ENCODE measurements at places on chromosomes 5 and 9.

- DNase-seq, result no peak
Measured at GRCh38 chr5:50740832-50741231, 74.4 kb downstream of the PARP8 start.

DNA sequence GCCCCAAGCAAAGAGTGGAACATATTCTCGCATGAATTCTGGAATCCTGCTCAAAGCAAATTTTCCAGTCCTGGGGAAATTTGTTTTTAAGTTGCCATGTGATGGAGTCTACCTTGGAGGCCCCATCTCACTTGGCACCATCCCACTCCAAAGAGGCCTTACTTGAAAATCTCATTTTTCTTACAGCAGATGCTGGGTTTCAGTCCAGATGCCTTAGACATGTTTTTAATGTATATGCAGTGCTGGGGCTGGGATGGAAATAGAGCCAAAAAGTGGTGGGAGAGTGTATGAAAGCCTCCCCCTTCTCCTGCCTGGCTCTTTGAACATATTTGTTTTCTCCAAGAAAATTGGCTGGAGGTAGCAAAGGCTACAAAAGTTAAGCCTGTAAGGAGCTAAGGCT lies 493.7 kb downstream of the ENC1 start:
- no peak for DNase-seq

- no peak for DNase-seq
Measured at GRCh38 chr9:15373881-15374280, 48.8 kb upstream of the SNAPC3 start.

GRCh38 chr5:145408048-145408341 lies 427.1 kb downstream of the PRELID2 start:
- no peak for DNase-seq

- no peak for DNase-seq
Measured at GRCh38 chr5:143141652-143142051, 261.8 kb downstream of the NR3C1 start.

- no peak for DNase-seq
Measured at GRCh38 chr5:16521521-16522483, 56.2 kb upstream of the ZNF622 start.

DNA sequence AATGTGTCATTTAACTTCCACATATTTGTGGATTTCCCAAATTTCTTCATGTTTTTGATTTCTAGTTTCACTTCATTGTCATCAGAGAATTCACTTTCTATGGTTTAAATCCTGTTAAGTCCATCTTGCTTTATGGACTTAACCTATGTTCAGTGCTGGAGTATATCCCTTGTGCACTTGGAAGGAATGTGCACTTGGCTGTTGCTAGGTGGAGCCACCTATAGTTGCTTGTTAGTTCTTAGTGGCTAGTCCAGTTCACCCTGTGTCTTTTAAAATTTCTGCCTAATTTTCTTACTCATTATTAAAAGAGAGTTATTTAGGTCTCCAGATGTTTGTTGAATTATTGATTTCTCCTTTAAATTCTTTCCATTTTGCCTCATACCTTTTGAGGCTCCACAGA lies 1472.5 kb upstream of the CDH6 start:
- no peak for DNase-seq

DNA sequence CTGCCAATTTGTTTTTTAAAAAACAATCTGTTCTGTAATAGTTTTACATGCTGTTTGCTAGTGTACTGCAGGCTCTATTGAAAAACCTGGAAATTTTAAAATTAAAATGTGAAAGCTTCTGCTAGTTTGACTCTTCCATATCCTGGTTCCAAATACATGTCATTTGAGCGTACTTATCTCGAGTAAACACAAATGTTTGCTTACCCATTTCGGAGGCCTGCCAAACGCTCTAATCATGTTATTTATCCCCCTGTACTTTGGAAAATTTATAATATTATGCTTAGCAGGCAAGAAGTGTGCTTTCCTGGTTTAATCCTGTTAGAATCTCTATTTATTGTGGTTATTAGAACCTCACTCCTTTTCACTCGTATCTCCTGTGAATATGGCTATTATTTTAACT lies 476.8 kb upstream of the CYLC2 start:
- DNase-seq, result no peak

DNA sequence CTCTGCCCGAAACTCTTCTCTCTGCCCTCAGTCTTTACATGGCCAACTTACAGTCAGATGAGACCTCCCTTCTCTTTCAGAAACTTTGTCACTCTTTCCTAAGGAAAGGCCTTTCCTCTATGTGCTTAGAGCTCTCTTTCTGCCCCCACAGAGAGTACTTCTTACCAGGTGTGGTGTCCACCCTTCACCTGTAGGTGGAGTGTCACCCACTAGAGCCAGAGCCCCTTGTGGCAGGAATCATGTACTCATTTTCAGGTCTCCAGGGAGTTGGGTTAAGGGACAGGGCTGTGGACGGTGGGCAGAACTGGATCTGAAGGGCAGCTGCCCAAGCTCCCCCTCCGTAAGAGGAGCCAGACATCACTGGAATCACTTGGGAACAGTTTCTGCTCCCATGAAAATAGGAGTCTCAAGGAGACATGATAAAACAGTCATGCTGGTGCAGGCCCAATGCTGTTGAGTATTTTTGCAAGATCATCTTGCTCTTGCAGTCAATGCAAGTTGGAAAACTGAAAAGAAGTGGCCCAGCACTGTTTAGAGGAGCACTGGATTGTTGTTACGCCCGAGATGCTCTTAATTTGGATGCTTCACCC lies 436.7 kb downstream of the ZSWIM6 start:
- DNase-seq, result no peak

DNA sequence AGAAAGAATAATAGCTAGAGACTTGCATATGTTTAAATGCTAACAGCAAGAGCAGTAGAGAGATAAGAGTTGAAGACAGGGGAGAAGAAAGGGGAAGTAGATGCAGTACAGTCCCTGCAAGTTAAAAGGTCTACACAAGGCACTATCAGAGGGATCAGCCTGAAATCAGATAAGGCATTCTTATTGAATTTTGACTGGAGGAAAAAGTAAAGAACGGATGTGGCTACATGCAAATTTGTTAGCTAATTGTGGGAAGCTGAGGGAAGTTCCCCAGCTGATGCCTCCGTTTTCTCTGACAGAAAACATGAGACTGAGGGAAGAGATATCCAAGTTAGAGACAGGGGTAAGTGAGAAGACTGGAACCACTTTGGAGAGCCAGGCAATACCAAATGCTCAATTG lies 12.9 kb upstream of the RHOBTB3 start:
- DNase-seq, result no peak

GRCh38 chr9:97747201-97747965 lies 50.2 kb upstream of the XPA start:
- no peak for DNase-seq

GRCh38 chr5:59207401-59207800 lies 624.5 kb downstream of the RAB3C start:
- DNase-seq, result no peak

- DNase-seq, result no peak
Measured at GRCh38 chr5:168612123-168612522, 33.0 kb upstream of the PANK3 start.

GRCh38 chr5:142823126-142823525 lies 52.9 kb downstream of the ARHGAP26 start:
- DNase-seq, result no peak

GRCh38 chr5:92927291-92927778 lies 653.7 kb downstream of the NR2F1-AS1 start:
- DNase-seq, result no peak

DNA sequence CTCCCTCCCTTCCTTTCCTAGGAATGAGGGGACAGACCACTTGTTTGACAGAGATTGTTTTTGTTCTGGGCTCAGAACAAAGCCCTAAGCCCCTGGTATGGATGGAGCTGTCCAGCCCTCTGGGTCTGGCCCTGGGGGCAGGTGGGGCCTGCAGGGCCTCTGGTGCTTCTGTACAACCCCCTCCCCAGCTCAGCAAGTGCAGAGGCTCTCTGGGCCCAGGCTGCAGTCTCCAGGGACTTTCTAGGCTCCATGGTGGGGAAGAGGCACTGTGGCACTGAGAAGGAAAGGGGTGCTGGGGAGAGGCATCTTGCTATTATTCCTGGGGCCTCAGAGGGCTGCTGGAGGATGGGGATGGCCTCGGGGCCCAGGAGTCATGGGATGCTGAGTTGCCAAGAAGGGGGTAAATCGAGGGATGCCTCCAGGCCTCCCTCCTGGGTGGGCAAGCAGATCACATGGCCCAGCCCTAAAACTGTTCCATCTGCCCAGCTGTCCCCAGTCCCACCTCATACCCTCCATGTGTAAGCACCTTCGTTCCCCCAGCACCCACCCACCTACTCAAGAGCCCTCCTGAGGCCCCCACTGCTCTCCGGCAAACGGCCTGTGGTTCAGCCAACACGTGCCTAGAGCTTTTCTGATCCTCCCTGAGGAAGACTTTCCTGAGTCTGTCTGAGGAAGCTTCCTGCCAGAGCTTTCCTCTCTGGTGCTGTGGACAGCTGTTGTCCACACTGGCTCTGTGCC lies 225.7 kb downstream of the CACNA1B start:
- DNase-seq, result no peak

DNA sequence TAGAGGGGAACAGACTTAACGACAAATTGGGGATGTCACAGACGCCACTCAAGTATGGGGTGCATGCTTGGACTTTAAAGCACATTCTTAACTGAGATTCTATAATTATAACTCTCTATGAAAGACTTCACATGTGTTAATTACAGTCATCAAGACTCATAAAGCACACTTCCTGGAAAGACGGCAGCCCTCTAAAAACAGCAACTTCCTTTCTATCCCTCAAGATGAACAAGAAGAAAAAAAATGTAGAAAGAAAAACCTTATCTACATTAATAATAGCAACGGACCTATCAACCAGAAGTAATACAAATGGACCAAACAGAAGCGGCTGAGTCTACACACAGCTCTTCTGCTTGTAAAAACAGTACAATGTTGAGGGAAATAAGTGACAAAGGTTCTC lies 21.2 kb downstream of the GNAQ start:
- no peak for DNase-seq

GRCh38 chr5:111596705-111597104 lies 84.4 kb upstream of the STARD4 start:
- no peak for DNase-seq

DNA sequence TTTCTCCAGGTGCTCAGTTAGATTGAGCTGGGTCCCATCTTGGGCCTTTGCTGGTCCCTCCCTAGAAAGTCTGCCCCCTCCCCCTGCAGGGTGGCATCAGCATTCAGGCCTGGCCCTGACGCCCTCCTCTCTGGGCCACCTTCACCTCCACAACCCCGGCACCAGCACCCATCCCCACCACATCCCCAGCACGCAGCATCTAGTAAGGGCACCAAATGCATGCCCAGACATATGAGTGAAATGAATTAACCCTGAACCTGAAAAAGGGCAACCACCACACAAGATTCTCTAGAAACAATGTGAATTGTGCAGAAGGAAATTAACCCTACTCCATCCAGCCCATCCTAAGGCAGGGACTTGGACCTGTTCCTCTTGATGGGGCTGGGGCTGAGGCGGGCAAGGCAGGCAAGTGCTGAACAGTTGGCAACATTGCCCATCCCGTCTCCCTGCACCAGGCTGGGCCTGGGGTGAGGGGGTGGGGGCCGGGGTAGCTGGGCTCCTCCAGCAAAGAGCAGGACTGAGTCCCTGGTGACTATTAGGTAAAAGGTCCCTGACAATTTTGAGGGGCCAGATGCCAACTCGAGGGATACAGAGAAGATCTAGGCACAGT lies 125.9 kb downstream of the KCNIP1 start:
- DNase-seq, result no peak

DNA sequence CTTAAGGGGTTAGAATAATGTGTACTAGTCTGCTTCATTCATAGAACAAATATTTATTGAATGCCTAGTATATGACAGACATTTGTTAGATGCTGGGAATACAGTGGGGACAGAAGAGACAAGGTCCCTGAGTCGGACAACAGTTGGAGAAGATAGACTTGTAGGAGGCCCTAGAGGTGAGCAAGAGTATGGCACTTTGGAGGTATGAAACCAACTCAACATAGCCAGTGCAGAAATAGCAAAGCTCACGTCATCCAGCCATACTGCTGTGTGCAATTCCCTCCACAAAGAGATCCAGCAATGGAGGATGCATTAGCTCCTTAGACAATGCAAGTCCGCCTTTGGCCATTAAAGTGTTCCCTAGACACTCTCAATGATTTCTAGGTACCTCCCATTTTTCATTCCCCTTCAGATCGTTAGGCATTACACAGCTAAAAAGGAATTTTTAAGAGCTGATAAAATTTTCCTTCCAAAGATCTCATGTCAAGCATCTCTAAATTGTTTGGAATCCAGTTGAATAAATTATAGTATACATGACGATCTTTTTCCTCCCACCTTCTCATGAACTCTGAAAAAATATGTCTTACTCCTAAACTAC lies 1949.6 kb upstream of the WWC1 start:
- no peak for DNase-seq

GRCh38 chr9:96462541-96462940 lies 12.6 kb downstream of the HABP4 start:
- DNase-seq, result no peak

DNA sequence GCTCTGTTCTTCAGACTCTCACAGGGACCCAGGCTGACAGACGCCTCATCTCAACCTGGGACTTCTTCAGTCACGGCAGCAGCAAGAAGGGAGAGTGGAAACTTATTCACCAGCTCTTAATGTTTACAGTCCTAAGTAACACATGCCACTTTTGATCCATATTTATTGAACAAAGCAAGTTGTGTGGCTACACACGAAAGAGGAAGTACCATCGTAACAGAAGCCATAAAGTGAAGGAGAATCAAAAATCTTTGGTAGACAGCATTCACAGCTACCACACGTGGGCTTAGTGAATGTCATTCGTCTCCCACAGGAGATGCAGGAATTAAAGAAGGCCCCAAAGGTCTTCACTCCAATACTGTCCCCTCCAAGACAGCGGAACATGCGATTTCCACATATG lies 582.6 kb downstream of the CETN3 start:
- DNase-seq, result no peak

- no peak for DNase-seq
Measured at GRCh38 chr5:12901696-12902095, 997.5 kb upstream of the CTNND2 start.

DNA sequence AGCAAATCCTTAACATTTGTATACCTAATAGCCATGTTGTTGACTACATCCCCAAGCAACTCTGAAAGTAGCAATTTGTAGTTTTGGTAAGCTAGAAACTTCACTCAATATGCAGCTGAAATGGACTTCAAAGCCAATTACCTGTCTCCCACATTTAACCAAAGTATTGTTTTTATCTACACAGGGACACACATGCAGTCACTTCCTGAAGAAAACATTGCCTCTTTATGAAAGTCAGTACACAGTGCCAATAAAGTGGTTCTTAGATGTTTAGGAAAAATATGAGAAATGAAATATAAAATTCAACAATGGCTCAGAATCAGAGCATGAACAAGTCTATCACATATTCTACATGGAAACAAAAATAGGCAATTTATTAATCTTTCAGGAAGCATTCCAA lies 49.2 kb downstream of the OXCT1 start:
- DNase-seq, result no peak

- DNase-seq, result no peak
Measured at GRCh38 chr9:90444609-90445204, 197.9 kb downstream of the DIRAS2 start.

Data from left colon (tissue), 2 donors.